Activated CD8-positive, alpha-beta T cell treated with anti-CD3 and anti-CD28 coated beads for 36 hours (primary cell): ENCODE measurements at places on chromosomes 11 and 22.

DNA sequence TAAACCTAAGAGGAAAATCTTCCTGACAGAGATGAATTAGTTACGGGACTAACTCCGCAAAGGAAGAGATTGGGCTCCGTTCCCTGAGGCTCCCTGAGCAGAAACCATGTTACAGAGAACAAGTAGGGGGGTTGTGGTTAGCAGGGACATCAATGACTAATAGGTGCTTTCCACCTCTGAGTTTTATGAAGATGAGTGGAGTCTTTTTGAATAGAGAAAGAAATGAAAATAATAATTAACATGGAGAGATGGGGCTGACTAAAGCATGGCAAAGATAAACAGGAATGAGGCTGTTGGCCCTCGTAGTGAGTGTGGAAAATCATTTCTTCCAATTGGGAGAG, 47.5 kb upstream of the PICALM start:
- peaks cover 3% of the 10 kb centered on the region for H3K27me3 ChIP-seq
- DNase-seq = peak; percentile 62

DNA sequence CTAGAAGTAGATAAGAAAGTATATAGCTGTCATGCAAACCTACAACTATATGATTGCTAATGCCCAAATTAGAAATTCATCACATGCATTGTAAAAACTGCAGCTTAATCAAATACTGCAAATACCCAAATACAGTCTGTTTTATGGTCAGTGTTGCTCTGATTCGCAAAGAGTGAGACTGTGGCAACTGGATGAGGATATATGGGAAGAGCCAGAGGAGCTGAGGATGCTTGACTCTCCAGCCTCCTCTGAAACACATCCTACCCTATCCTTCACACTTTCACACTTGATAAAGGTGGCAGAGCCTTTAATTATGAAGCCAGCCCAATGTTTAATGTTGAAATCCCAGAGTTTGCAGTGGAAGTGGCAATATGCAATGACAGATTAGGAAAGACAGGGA, 21.9 kb upstream of the OR2AT4 start:
- no peaks in the 10 kb centered on the region for H3K4me1 ChIP-seq
- H3K27me3 ChIP-seq = peaks cover 20% of the 10 kb centered on the region

DNA sequence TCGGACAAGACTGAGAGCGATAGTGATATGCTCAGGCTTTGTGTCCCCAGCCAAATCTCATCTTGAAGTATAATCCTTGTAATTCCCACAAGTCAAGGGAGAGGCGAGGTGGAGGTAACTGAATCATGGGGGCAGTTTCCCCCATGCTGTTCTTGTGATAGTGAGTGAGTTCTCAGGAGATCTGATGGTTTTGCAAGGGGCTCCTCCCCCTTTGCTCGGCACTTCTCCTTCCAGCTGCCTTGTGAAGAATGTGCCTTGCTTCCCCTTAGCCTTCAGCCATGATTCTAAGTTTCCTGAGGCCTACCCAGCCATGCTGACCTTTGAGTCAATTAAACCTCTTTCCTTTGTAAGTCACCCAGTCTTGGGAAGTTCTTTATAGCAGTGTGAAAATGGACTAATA, 7.5 kb upstream of the FOLR2 start:
- H3K27me3 ChIP-seq = peaks cover 3% of the 10 kb centered on the region
- H3K36me3 ChIP-seq = peaks cover 2% of the 10 kb centered on the region
- DNase-seq = no peak
- no peak overlapping the region for H3K27ac ChIP-seq
- no peak overlapping the region for H3K4me3 ChIP-seq
- no peaks in the 10 kb centered on the region for H3K4me1 ChIP-seq

GRCh38 chr11:129815596-129816461, at the start of gene TMEM45B:
TMEM45B (plus strand) TSS chr11:129815848; CDS start chr11:129852483, 36,635 bp downstream.
- peak within 1 kb of the TSS; percentile 40 for H3K27ac ChIP-seq
- H3K4me1 ChIP-seq = peaks cover 14% of the 10 kb centered on the region
- peak; percentile 20 for DNase-seq
- H3K4me3 ChIP-seq = peak within 1 kb of the TSS; percentile 67
- H3K36me3 ChIP-seq = no peaks in the 10 kb centered on the region

- no peaks in the 10 kb centered on the region for H3K36me3 ChIP-seq
- H3K4me1 ChIP-seq = no peaks in the 10 kb centered on the region
- peaks cover 8% of the 10 kb centered on the region for H3K27me3 ChIP-seq
- no peak overlapping the region for H3K27ac ChIP-seq
- DNase-seq = peak; percentile 12
These were observed 67.3 kb downstream of the PDE2A start for GRCh38 chr11:72606748-72607468.

GRCh38 chr11:31968461-31969358, 122.2 kb upstream of the RCN1 start:
- peaks cover 2% of the 10 kb centered on the region for H3K27me3 ChIP-seq
- H3K27ac ChIP-seq = no peak overlapping the region
- H3K4me1 ChIP-seq = no peaks in the 10 kb centered on the region
- H3K36me3 ChIP-seq = no peaks in the 10 kb centered on the region

GRCh38 chr11:44244639-44245310, 65.2 kb downstream of the ALX4 start:
- no peak overlapping the region for H3K4me3 ChIP-seq
- H3K36me3 ChIP-seq = peaks cover 25% of the 10 kb centered on the region
- no peak for DNase-seq
- H3K4me1 ChIP-seq = no peaks in the 10 kb centered on the region
- H3K27ac ChIP-seq = no peak overlapping the region
- H3K27me3 ChIP-seq = no peaks in the 10 kb centered on the region
